ENCODE measurements at places on chromosomes 2 and 18. TPM values are rescaled to one million over a fixed set of nuclear protein-coding genes. Genes with fewer than 3 reads are reported as not detected.

METTL5 gene
- polyA plus RNA-seq: 142 TPM

RNF144A gene
- polyA plus RNA-seq: 4.8 TPM

HOXD11 gene
- not detected for polyA plus RNA-seq

SNORC gene
- not detected for polyA plus RNA-seq

TMEM17 gene
- not detected for polyA plus RNA-seq

SANBR gene
- polyA plus RNA-seq: 5.6 TPM

GIGYF2 gene
- polyA plus RNA-seq: 20.7 TPM

TYMS gene
- 7.3 TPM for polyA plus RNA-seq

TANK gene
- polyA plus RNA-seq: 87.8 TPM

SIGLEC15 gene
- polyA plus RNA-seq: not detected

IL18RAP gene
- polyA plus RNA-seq: not detected

PROKR1 gene
- not detected for polyA plus RNA-seq

OSR1 gene
- not detected for polyA plus RNA-seq

FHOD3 gene
- not detected for polyA plus RNA-seq

AFF3 gene
- polyA plus RNA-seq: 0.82 TPM

SIX2 gene
- polyA plus RNA-seq: not detected

UGT1A3 gene
- not detected for polyA plus RNA-seq

ACADL gene
- polyA plus RNA-seq: not detected

MC5R gene
- polyA plus RNA-seq: not detected

NCKAP5 gene
- polyA plus RNA-seq: not detected

LYG1 gene
- 0.46 TPM for polyA plus RNA-seq

ANKRD23 gene
- 1.1 TPM for polyA plus RNA-seq

PLEK gene
- 2.2 TPM for polyA plus RNA-seq

PDE1A gene
- polyA plus RNA-seq: not detected

ZNF385B gene
- polyA plus RNA-seq: not detected

LTBP1 gene
- polyA plus RNA-seq: not detected

ATAD2B gene
- 8.3 TPM for polyA plus RNA-seq

IGFBP5 gene
- not detected for polyA plus RNA-seq

NEU2 gene
- not detected for polyA plus RNA-seq

SLC16A14 gene
- not detected for polyA plus RNA-seq

SDC1 gene
- not detected for polyA plus RNA-seq

TUBB8B gene
- polyA plus RNA-seq: not detected

FARP2 gene
- 6.5 TPM for polyA plus RNA-seq

UBR3 gene
- polyA plus RNA-seq: 10.0 TPM

CENPA gene
- 0.54 TPM for polyA plus RNA-seq

HOXD3 gene
- polyA plus RNA-seq: not detected

SP140L gene
- 22.4 TPM for polyA plus RNA-seq

Measured in CD4-positive, CD25-positive, alpha-beta regulatory T cell (primary cell).